ENCODE measurements at places on chromosomes 4 and X.

- no peak for DNase-seq
Observed at GRCh38 chr4:168515222-168516011, 18.6 kb downstream of the PALLD start.

- DNase-seq = no peak
Observed at GRCh38 chr4:7736436-7737267, 203.0 kb downstream of the AFAP1 start.

GRCh38 chrX:109704563-109704962, 28.5 kb downstream of the ACSL4 start:
- no peak for DNase-seq

DNA sequence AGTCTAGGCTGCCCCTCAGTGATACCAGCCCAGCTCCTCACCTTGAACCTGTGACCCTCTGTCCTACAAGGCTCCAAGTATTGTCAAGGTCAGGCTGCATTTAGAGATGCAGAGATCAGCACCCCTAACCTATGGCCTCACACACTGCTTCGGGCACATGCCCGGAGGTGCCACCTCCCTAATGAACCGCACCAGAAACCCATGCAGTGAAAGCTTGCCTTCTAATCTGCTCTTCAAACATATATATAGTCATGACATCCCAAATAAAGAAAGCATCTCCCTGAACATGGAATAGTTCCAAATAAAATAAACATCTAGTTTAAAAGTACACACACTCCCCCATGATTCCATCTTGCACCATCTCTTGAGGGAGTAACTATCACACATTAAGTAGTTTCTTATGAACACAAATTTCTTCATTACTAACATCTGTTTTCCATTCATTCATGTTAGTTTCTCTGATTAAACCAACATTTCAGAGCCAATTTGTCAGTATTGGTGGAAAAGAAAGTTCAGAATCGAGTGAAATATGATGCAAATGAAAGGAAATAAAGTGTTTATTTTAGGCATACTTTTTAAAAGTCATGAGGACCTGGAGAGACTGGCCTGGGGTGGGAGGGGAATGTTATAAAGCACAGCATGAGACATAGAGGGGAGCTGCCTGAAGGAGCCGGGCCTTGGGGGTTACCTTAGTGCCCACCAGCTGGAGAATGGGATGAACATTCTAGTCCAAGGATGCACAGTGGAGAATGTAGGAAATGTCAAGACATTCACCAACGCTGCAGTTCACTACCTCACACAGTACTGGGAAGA, 19.2 kb downstream of the CC2D2A start:
- no peak for DNase-seq

DNA sequence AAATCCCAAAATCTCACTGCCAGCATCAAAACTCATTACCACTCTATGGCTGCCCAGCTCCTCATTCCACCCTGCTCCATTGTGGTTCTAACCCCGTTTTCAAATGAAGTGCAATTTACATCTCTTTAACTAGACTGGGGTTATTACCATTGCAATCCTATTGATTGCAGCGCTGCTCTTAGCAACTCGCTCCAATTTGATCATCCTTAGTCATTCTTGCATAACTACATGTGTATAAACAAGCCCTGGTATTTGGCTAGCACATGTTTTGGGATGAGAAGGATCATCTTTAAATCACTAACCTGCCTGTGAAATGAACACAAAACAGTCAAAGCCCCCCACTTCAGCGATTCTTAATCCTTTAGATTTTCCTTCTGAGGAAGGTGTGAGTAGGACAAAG, 340.1 kb upstream of the PPARGC1A start:
- no peak for DNase-seq

DNA sequence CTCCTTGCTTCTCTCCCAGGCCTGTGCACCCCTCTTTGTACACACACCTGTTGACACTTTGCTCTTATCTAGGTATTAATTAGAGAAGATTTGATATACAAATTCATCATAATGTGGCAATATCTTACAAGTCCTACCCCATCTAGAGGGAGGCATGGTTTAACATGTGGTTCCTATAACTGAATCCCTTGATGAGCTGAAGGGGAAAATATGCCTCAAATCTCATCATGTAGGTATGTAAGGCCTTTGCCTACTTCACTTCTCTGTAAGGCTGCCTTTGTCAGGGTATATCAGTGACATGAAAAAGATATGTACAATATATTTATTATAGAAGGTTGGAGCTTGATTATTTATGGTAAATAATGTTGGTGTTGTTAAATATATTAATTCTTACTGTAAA, 31.9 kb downstream of the HTR2C start:
- DNase-seq = no peak

GRCh38 chrX:23134136-23134535, 134.4 kb downstream of the DDX53 start:
- DNase-seq = no peak

GRCh38 chr4:141654098-141654497, 17.7 kb downstream of the IL15 start:
- DNase-seq = no peak

GRCh38 chrX:39174772-39175417, 373.6 kb downstream of the MID1IP1 start:
- peak; percentile 11 for DNase-seq

- DNase-seq = no peak
Observed at GRCh38 chr4:52611030-52611555, 48.0 kb downstream of the USP46 start.

DNA sequence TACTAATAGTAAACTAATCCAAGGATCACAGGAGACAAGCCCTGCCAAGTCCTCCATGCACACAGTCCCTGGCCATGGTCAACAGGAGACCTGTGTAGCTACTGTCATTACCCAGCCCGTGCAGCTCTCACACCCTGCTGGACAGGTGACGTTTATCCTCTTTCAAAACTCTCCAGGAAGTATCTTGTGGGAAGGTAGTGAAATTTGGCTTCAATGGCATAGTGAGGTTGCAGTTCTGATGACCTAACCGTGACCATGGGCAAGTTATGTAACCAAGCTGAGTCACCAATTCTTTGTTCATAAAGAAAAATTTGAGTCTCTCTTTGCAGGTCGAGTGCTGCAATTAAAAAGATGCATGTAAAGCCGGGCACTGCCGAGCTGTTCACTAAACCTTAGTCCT, 11.3 kb upstream of the SLC2A9 start:
- no peak for DNase-seq

DNA sequence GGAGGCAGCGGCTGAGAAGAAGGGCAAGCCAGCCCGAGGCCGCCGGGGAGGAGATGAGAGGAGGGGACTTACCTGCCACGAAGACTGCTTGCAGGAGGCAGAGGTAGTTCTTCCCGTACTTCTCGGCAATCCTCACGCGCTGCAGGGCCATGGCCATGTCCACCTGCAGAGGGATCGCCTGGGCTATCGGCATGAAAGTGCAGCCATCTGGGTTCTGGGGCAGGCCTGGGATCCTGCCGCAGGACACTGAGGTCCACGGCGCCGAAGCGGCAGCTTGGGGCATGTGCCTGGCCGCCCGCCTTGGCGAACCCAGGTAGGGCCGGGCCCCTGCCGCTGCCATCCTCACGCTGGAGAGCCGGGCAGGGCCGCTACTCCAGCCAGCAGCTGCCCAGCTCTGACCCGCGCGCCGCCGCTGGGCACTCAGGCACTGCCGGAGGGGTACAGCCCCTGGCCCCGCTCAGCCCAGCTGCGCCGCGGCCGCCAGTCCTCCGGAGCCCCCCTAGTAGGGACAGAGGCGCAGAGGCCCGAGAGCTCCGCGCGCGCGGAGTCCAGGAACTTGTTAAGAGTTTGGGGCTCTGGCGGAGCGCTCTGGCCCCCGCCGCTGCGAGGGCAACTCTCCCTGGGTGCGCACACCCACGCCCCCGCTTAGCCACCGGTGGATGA, 16.0 kb downstream of the MCF2 start:
- DNase-seq = no peak

GRCh38 chr4:165369522-165369921, 9.3 kb upstream of the CPE start:
- DNase-seq = no peak

GRCh38 chr4:110196871-110197528, 1.4 kb downstream of the ELOVL6 start:
- DNase-seq = peak; percentile 70

DNA sequence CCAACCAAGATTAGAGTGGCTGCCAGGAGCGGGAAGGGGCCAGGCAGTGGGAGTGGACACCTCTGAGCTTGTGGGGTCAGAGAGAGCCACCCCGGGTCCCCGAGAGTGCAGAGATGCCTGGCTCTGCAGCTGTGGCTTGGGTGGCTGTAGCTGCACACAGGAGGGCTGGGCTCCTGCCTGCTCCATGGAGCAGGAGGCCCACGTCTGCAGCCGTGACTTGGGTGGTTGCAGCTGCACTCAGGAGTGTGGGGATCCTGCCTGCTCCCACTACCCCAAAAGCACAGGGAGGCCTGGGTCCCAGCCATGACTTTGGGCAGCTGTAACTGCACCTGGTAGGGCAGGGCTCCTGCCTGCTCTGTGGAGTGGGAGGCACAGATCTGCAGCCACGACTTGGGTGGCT, 28.7 kb upstream of the DIPK2B start:
- no peak for DNase-seq

DNA sequence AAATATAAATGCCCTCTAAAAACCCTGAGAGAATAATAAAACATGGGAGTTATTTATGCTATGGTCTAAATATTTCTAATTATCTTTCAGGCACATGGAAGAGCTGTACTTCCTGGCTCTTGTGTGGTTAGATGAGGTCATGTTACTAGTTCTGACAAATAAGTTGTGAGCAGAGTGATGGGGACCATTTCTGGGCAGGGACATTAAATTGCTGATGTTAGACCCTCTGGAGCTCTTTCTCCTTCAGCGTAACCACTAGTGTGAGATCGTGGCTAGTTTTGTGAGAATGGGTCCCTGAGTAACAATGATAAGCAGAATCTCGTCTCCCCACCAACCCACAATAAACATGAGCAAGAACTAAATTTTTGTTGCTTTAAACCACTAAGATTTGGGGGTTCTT, 108.0 kb downstream of the MAML3 start:
- no peak for DNase-seq

- DNase-seq = no peak
Observed at GRCh38 chr4:152992027-152992426, 55.9 kb downstream of the FHDC1 start.

GRCh38 chr4:173288296-173288695, 45.9 kb downstream of the HMGB2 start:
- peak; percentile 67 for DNase-seq

- DNase-seq = no peak
Observed at GRCh38 chrX:45794995-45795337, 594.3 kb upstream of the DIPK2B start.
